ENCODE measurements at places on chromosomes 5 and 9.

- no peak for DNase-seq
These were observed 415.1 kb downstream of the SPOCK1 start for GRCh38 chr5:137084016-137084415.

DNA sequence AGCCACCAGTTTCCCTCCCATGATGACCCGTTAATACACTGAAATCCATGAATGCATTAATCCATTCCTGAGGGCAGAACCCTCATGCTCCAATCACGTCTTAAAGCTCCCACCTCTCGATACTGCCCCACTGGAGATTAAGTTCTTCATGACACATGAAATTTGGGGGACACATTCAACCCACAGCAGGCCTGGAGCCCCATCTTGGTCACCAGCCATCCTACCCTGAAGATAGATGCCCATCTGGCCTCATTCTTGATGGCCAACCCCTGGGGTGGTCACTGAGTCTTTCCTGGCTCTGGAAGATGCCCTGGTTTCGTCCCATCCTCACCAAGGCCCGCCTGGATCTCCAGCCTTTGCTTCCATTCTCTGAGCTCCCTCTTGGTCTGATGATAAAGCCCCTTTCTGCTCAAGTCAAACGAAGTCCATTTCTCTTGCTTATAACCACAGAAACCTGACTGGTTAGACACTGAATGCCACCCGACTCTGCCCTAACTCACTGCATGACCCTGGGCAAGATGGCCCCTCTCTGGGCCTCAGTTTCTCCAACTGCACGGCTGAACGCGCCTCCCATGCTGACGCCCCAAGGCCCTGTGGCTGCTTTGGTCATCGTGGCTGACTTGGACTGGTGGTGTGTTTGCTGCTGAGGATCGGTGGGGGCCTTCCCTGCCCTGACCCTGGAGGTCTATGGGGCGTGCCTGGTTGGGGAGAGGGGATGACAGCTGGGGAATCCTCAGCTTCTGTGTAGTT is 138.4 kb upstream of the IER5L start:
- no peak for DNase-seq

DNA sequence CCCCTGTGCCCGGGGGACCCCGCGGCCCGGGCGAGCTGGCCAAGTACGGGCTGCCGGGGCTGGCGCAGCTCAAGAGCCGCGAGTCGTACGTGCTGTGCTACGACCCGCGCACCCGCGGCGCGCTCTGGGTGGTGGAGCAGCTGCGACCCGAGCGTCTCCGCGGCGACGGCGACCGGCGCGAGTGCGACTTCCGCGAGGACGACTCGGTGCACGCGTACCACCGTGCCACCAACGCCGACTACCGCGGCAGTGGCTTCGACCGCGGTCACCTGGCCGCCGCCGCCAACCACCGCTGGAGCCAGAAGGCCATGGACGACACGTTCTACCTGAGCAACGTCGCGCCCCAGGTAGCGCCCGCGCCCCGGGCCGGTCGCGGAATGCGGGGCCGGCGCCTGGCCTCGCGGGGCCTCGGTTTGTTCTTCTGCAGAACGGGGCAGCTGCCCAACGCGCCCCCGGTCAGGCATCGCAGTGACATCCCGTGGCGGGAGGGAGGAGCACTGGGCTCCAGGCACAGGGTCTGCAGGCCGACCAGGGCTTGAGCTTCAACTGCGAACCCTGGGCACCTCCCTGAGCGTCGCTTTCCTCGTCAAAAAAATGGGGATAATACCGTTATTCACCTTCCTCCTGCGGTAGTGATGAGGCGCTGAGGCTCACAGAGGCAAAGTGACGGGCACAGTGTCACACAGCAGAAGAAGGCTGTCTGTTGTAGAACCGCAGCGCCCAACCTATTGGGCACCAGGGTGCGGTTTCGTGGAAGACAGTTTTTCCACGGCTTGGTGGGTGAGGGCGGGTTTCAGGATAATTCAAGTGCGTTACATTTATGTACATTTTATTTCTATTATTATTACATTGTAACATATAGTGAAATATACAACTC is 777 bp downstream of the ENDOG start:
- peak; percentile 21 for DNase-seq

- DNase-seq = no peak
These were observed 21.0 kb upstream of the RAB14 start for GRCh38 chr9:121222524-121223171.

DNA sequence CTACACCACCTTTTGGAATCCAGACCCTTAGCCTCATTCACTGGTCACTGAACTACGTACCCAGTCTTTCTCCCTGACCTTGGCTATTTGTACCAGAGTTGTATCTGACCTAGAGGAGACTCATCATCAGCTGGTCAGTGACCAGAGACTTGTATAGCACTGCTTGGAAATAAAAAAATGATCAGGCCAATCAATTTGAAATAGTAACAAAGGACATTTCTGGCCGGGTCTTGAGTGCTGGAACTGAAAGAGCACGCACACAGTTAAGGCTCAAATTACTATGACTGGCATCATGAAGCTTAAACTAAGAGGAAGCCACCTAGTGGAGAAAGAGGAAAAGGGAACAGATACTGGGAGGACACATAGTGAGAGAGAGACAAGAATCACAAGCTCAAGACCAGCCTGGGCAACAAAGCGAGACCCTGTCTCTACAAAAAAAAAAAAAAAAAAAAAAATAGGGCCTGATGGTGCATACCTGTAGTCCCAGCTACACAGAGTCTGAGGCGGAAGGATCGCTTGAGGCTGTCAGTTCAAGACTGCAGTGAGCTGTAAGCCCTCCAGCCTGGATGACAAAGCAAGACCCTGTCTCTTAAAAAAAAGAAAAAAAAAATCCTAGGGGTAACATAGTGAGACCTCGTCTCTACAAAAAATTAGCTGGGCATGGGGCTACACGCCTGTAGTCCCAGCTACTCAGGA is 12.8 kb upstream of the SRP19 start:
- DNase-seq = peak; percentile 2

DNA sequence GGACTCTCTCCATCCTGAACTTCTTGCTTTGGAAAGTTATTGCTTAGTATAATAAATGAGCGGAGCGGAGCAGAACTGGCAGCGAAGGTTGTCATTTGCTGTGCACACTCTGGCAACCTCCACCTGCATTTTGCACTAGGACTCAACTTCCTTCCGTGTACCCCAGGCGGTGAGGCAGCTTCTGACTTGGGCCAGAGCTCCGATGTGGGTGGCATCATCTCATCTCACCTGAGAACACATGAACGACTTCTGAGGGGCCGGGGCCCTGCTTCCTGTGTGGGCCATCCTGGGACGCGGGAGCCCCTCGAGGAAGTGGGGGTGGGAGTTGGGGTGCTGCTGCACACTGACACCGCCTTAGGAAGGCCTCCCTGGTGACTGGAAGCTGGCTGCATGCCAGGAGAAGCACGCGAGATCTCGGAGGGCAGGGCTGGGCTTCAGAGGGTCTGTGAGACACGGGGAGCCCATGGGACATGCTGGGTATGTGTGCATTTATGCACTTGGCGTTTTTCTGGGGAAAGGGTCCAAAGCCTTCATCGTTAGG is 56.5 kb upstream of the COL5A1 start:
- no peak for DNase-seq

DNA sequence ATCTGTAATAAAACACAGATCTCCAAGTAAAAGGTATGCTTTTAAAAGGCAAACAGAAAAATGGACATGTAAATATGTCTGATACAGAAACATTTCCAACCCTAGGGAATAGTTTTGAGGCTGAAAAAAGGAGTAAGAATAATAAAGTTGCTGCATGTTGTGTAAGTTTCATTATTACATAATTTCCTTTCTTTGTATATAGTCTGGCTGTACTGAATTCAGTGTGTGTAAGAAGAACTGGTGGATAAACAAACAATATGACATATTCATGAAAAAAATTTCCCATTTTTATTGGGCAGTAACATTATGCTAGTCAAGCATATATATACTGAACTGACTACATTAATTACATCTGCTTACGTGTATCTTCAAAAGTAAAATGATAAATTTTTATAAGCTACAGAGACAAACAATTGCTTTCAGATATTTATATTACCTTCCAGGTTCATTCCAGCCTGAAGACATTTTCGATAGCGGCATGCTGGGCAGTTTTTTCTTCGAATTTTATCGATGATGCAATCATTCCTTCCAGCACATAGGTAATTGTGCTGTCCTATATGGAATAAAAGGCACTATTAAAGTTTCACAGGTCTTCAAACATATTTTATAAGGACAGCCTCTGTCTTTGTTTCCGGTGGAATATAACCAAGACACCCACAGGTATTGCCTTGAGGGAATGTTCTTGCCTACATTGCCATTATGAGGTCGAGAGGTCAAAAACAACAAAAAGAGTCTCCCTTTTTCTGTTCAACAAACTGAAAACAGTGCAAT is 93.6 kb downstream of the NR3C1 start:
- DNase-seq = no peak

- no peak for DNase-seq
These were observed 215.2 kb upstream of the PTGER4 start for GRCh38 chr5:40464511-40464910.

DNA sequence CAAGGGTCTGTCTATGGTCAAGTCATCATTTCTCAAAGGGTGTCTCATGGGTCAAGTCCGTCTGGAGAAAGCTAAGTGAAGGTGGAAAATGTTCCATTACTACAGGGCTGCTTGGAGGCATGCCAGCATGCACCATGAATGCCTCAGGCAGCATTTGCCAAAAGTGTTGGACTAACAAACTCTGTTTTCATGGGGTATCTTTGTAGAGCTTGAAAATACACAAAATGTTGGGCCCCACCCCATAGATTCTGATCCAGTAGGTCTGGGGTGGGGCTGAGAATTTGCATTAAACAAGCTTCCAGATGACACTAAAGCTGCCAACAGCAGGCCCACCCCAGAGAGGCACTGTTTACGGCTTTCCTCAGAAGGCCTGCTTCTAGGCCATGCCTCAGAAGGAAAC is 75.0 kb upstream of the FRRS1L start:
- no peak for DNase-seq

GRCh38 chr5:111676466-111676865 is 80.5 kb downstream of the NREP start:
- DNase-seq = no peak

- no peak for DNase-seq
These were observed 45.9 kb downstream of the LARP1 start for GRCh38 chr5:154801083-154801482.

- DNase-seq = no peak
These were observed 46.5 kb downstream of the DUSP1 start for GRCh38 chr5:172724242-172725183.

- no peak for DNase-seq
These were observed 90.8 kb downstream of the LHX2 start for GRCh38 chr9:124102363-124102762.

GRCh38 chr9:132147331-132147730 is 14.5 kb upstream of the NTNG2 start:
- DNase-seq = no peak

DNA sequence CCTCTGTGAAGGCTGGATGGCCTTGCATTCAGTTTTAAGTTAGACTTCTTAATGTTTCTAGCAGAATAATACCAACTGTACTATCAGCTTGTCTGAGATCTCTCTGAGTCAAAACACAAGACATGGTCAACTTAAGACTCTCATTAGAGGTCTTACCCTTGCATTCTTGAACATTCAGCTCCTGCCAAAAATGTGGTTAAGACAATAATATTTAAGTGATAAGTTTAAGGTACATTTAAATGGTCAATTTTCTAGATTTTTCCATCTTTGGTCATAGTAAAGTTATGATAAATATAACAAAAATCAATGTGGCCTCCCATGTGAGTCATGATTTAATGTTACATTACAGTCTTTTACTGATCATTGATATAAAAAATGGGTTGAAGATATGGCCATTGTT is 75.0 kb downstream of the NR2F1 start:
- DNase-seq = no peak

GRCh38 chr5:95628933-95629332 is 9.0 kb downstream of the GPR150 start:
- no peak for DNase-seq

- DNase-seq = no peak
These were observed 5.6 kb upstream of the CAMK2A start for GRCh38 chr5:150295172-150295634.

DNA sequence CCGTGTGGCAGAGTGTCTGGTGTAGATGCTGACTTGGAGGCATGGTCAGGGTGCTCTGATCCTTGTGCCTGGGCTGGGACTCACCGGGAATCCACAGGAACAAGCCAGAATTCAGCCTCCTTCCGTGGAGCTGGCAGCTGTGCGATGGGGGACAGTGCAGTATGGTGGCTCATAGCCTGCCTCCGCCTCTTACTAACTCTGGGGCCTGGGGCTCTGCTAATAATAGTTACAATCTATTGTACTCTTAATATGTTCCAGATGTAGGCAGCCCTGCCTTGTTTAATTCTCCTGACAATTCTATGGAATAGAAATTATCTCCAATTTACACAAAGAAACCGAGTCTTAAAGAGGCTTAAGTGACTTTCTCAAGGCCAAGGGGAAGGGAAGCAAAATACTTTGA is 77.6 kb downstream of the PCDH1 start:
- no peak for DNase-seq

- peak; percentile 11 for DNase-seq
These were observed 166.8 kb downstream of the ARHGEF28 start for GRCh38 chr5:73792687-73793320.

DNA sequence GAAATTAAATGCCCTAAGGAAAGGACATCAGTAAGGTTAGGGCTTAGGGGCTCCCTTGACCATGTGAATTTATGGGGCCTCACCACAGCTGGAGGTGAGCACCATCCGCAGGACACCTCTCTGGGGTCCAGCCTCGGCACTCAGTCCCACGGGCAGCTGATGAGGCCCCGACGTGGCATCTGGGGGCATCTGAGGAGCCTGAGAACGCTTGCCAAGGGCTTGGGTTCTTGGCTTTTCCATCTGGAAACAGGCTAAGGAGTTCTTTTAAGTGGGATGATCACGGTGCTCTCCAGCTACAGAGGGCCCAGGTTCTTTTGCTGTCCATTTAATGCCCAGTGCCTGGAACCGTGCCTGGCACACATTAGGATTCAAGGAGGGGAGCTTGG is 3.6 kb downstream of the NKX2-5 start:
- DNase-seq = no peak

GRCh38 chr5:91928754-91929521 is 545.8 kb upstream of the ARRDC3 start:
- DNase-seq = no peak

- DNase-seq = no peak
These were observed 13.0 kb upstream of the SPINK4 start for GRCh38 chr9:33227008-33227398.

- no peak for DNase-seq
These were observed 1.7 kb downstream of the CPLX2 start for GRCh38 chr5:175873088-175873454.

- no peak for DNase-seq
These were observed 113.3 kb upstream of the SAP30L start for GRCh38 chr5:154332451-154332850.

DNA sequence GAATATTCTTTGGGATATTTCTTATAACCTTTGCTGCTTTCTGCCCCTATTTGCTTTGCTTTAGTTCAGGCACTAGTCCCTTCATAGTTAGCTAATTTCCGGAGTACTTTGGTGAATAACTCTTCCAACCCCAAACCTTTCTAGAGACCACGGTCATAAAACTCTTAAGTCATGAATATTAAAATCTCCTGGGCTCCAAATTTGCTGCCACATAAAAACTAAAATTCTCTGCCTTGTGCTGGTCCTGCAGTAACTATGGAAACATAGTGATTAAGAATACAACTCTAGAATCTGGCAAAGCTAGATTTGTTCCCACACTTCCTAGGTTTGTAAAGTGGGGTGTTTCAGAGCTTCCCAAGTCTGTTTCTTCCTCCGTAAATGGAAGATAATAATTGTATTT is 10.0 kb upstream of the ACTBL2 start:
- no peak for DNase-seq

- DNase-seq = no peak
These were observed 1125.4 kb downstream of the EFNA5 start for GRCh38 chr5:106545325-106545724.

- no peak for DNase-seq
These were observed 202.6 kb downstream of the KIAA0825 start for GRCh38 chr5:94415798-94416197.

GRCh38 chr9:134555094-134555650 is 86.4 kb upstream of the COL5A1 start:
- DNase-seq = no peak

Measured in DMS79 (cell line).